NCI-H526 (cell line): ENCODE measurements at places on chromosomes 2 and 18.

DNA sequence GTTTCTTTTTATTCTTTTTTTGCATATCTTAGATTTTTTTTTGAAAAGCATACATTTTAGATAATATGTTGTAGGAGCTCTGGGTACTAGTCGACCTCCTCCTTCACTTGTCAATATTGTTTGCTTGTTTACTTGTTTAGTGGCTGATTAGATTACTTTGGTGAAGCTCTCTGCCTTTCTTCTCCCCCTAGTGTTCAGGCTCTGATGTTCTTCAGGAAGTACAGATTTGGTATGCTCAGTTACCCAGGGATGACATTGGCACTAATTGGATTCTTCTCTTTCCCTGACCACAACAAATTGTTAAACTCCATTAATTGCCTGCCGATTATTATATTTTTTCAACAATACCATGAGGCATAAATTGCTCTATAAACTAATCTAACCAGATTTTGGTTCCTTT, 491.2 kb downstream of the SUCLG1 start:
- DNase-seq: no peak

DNA sequence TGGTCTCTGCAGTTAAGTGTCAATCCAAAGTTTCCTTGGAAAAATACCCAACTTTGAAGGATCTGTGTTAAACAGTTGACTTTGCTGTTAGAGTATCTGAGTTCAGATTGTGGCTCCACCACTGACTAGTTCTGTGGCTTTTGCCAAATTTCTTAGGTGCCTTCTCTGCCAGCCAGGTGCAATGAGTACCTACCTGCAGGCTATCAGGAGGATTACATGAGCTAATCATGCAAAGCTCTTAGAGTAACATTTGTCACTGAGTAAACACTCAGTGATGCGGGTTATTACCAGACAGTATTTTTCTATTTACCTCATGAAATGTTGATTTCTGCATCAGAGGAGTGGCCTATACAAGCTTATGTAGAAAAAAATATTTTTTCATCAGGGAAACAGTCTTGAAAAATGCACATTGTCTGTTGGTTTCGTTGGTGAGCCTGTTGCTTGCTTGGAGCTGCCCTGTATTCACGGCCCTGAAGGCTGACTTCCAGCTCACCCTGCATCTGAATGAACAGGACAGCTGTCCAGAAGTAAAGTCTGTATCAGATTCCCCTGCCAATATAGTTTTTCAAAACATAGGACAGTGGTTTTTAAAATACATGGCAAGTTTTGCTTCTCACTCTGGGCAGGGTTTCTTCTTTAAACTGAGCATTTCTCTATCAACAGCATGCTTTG, 235.1 kb downstream of the CDCA7 start:
- DNase-seq: no peak

DNA sequence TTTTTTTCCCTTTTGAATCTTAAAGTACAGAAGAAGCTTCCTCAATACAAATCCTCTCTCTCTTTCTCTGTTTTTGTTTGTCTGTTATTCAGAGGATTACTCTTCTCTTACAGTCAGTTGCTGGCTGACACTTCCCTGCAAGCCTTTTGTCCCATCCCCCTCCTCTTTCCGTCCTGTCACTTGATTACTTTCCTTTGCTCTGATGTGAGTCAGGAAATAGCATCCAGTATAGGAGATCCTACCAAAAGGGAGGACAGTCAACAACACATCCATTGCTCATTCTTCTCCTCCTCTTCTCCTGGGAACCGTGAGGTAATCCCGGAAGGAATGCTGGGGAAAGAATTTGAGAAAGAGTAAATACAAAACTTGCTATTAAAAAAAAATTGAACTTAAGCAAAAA, 79.3 kb upstream of the SCN7A start:
- DNase-seq: no peak

DNA sequence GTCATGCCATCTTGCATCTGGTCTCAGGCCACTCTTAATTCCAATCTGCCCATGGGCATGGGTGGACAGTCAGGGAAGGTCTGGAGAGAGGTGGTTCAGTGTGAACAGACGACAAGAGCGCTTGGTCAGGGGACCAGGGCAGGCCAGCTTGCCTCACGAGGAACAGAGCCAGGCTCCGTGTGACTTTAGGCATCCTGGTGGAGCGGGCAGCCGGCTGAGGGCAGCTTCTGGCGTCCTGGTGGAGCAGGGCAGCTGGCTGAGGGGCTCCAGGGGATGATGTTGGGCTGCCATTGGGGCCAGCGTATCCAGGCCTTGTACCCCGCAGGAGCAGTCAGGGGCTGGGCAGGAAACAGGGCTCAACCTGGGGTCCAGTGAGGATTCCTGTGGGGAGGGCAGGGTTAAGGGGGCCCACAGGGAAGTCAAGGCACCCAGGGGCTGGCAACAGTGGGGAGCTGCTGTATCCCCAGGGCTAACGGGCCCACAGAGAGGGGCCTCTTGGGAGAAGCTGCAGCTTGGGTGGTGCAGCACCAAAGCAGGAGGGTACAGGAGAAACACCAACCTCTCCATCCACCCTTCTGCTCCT, 197.9 kb upstream of the TWIST2 start:
- no peak for DNase-seq

- DNase-seq: no peak
Observed at GRCh38 chr2:18238209-18238608, 322.2 kb downstream of the RDH14 start.

GRCh38 chr2:28588292-28588670, 92.4 kb downstream of the PLB1 start:
- no peak for DNase-seq
